NCI-H1105 (cell line): ENCODE measurements at places on chromosomes 13 and 19.
A peak's percentile ranks its signal among the peaks of the same experiment; 100 is the strongest.

- no peak for DNase-seq
Observed at GRCh38 chr19:15368798-15369593, 10.6 kb downstream of the AKAP8 start.

DNA sequence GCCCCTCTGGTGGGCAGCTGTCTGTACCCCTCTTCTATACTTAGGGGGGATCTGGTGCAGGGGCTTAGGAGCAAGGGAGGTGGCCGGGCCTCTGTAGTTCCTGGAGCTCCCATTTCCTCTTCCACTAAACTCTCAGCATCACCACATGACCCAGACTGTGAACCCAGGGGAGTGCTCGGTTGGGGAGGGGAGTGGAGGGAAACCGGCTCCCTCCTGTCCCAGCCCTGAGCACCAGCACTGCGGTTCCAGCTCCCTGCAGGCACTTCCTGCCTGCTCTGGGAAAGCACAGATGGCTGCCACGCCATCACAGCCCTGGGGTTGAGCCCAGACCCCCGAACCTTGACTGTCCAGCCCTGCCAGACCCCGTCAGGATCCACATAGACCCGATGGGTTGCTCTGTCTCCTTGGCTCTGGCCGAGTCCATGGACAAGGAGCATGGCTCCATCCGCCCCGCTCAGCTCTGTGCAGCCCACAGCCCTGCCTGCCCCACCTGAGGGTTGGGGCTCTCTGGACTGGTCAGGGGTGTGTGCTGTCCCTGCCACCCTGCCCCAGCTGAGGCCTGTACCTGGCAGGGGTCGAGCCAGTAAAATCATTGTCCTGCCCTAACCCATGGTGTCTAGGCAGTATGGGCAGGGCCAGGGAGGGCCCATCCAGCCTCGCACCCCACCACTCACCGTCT lies 36.0 kb upstream of the SLC7A10 start:
- DNase-seq, result no peak

- DNase-seq, result peak; percentile 55
Observed at GRCh38 chr13:62512194-62513141, 1096.8 kb upstream of the PCDH20 start.

- DNase-seq, result no peak
Observed at GRCh38 chr13:30022256-30022655, 171.8 kb upstream of the UBL3 start.

DNA sequence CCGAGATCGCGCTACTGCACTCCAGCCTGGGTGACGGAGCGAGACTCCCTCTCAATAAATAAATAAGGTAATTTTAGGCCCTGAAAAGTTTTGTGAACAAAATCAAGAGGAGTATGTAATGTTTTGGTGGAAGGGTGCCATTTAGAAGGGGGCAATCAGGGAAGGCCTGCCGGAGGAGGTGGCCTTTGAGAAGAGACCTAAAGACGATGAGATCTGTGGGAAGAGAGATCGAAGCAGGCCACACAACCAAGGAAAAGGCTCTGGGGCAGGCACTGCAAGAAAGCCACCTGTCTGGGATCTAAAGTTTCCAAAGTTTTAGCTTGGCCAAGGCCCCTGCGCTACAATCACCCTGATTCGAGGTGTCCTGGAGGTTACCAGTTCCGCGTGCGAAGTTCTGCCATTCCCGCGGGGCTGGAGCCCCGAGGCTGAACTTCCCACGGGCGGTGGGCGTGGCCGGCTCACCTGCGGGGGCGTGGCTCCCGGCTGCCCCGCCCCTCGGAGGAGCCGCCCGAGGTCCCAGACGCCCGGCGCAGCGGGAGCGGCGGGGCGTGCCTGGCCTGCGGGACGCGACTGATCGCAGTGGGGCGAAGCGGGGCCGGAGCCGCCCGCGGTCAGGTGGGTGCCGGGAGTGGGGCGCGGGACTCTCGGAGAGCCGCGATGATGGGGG lies at the start of gene KLC3:
TSS of gene KLC3 (plus strand) at position 519 of the 667 bp plus-strand sequence. CDS start 4,792 bp downstream, outside the sequence.
- peak; percentile 31 for DNase-seq

- peak; percentile 81 for DNase-seq
Observed at GRCh38 chr13:59531571-59532091, 632.1 kb downstream of the DIAPH3 start.

GRCh38 chr13:113437408-113438010 lies 15.8 kb downstream of the ADPRHL1 start:
- DNase-seq, result no peak

- DNase-seq, result no peak
Observed at GRCh38 chr19:1833540-1833939, 14.7 kb downstream of the REXO1 start.

GRCh38 chr13:37669845-37670244 lies 71.3 kb upstream of the POSTN start:
- DNase-seq, result no peak
